ENCODE measurements at places on chromosomes 16 and 17. TPM values are rescaled to one million over a fixed set of nuclear protein-coding genes. Genes with fewer than 3 reads are reported as not detected.

The IGF2BP1 gene
- 6.8 TPM for total RNA-seq

The ZDHHC1 gene
- total RNA-seq: 3.2 TPM

The TAT gene
- total RNA-seq: not detected

The FOXN1 gene
- not detected for total RNA-seq

The SLC46A1 gene
- 4.9 TPM for total RNA-seq

The OR1F1 gene
- not detected for total RNA-seq

The PAFAH1B1 gene
- 57.1 TPM for total RNA-seq

The TBC1D3K gene
- total RNA-seq: not detected

The SHCBP1 gene
- 31.0 TPM for total RNA-seq

The IRX6 gene
- total RNA-seq: not detected

The MTSS2 gene
- total RNA-seq: 13.9 TPM

The CSH2 gene
- not detected for total RNA-seq

The DYNLRB2 gene
- 0.97 TPM for total RNA-seq

The WFIKKN1 gene
- not detected for total RNA-seq

- DNase-seq: no peak
Observed at GRCh38 chr17:81035521-81036196, 708 bp downstream of the BAIAP2 start.

- no peak for DNase-seq
Observed at GRCh38 chr17:46842835-46843234, 8.5 kb upstream of the WNT9B start.

DNA sequence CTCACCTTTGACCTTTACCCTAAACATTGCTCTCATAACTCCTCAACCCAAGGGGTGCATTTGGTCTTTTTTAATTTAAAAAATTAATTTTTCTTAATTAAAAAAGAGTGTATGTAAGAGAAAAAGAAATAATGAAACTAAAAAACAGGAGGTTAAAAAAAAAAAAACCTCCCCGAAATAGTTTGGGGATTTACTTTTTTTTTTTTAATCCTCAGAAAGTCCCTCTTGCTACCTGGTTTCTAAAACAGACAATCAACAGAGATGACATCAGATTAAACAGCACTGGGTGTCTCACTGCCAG lies 301.3 kb downstream of the SOX9 start:
- no peak for DNase-seq

GRCh38 chr16:9042533-9042932 lies 48.9 kb upstream of the HAPSTR1 start:
- DNase-seq: no peak

- DNase-seq: no peak
Observed at GRCh38 chr16:62034231-62035114, 1.8 kb downstream of the CDH8 start.

DNA sequence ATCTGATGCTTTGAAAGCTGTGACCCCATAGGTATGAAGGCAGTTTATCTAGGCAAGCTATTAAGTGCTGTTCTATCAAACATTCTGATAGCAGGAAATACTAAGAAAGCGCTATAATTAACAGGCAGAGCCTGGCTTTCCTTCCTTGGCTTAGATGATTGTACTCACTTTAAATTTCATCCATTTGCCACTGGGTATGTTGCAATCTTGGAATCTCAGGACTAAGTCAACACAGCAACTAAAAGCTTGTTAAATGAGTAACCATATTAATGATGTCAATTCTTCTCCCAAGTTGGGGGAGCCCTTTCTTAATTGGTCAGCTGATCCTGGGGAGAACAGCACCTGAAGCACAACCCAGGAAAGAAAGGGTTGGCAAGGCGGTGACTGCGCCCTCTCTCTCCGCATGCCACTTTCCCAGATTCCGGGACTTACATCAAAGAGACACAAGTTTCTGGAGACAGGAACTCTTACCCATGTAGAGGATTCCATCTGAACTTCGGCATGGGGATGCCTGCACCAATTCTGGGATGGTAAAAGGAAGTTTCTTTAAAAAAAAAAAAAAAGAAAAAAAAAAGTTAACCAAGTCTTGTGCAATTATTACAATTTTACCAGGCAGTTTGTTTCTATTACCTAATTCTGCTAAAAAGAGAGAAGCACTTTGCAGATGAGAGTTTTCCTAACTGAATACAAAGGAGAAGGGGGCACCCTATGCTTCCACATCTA lies 54.4 kb upstream of the ICAM2 start:
- DNase-seq: no peak

GRCh38 chr16:66238696-66239095 lies 127.8 kb upstream of the CDH5 start:
- no peak for DNase-seq

- no peak for DNase-seq
Observed at GRCh38 chr17:45784741-45785479, 790 bp downstream of the CRHR1 start.

- no peak for DNase-seq
Observed at GRCh38 chr17:65656390-65657250, 95.2 kb upstream of the AXIN2 start.

GRCh38 chr17:55238931-55239297 lies 25.8 kb upstream of the HLF start:
- DNase-seq: no peak

DNA sequence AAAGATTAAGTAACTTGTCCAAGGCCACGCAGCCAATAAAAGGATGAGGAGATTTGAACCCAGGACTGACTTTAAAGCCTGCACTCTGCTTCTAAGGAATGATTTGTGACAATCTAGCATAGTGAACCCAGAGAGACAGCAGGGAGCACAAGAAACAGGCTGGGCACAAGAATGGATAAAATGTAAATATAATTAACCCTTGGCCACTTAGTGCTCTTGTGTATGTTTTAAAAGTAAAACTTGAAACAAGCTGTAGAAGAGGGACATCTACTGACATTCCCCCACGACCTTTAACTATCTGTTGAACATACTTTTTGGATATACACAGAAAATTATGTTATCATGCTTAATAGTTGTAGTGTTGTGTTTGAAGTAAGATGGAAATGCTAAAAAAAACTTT lies 141.9 kb upstream of the PMFBP1 start:
- DNase-seq: no peak

DNA sequence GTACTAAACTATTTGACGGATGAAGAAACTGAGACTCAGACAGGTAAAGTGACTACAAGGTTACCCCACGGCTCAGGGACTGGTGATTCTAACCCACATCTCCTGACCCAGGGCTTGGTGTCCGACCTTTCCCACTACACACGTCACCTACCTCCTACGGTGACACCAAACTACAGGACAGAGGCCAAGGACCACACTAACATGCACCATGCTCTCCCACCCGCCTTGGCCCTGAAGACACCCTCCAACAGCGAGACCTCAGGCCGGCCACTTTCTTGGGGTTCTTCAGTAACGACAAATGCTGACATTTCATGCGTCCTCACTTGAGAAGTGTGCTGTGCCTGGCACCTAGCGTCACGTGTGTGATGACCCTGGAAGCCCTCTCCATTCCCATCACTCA lies 6.4 kb downstream of the KNOP1 start:
- DNase-seq: no peak

DNA sequence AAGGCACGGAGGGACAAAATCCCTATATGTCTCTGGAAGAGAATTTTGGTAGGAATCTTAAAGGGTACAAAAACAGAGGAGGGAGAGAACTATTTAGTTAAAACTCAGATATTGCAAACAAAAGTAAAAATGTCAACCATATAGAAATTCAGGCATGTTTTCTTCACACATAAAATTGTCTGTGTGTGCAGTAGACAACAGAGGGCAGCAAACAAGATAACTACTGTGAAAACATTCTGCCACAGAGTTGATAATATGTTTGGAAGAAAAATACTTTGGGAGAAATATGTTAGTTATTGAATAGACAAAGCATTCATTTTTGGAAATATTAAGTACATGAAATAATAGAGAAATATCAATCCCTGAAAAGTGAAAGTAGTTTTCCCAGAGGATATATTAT lies 56.2 kb downstream of the SNX11 start:
- no peak for DNase-seq

DNA sequence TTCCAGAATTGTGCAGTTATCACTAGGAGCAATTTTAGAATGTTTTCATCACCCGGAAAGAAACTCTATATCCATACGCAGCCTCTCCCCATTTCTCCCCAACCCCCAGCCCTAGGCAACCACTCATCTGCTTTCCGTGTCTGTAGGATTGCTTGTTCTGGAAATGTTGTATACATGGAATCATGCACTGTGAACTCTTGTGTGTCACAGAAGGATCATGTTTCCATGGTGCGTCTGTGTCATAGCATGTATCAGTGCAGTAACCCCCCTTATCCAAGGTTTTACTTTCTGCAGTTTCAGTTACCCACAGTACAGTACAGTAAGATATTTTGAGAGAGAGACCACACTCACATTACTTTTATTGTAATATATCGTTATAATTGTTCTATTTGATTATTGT lies 299.4 kb downstream of the CPPED1 start:
- no peak for DNase-seq

GRCh38 chr17:17781591-17782496 lies 54.9 kb downstream of the SREBF1 start:
- DNase-seq: no peak

DNA sequence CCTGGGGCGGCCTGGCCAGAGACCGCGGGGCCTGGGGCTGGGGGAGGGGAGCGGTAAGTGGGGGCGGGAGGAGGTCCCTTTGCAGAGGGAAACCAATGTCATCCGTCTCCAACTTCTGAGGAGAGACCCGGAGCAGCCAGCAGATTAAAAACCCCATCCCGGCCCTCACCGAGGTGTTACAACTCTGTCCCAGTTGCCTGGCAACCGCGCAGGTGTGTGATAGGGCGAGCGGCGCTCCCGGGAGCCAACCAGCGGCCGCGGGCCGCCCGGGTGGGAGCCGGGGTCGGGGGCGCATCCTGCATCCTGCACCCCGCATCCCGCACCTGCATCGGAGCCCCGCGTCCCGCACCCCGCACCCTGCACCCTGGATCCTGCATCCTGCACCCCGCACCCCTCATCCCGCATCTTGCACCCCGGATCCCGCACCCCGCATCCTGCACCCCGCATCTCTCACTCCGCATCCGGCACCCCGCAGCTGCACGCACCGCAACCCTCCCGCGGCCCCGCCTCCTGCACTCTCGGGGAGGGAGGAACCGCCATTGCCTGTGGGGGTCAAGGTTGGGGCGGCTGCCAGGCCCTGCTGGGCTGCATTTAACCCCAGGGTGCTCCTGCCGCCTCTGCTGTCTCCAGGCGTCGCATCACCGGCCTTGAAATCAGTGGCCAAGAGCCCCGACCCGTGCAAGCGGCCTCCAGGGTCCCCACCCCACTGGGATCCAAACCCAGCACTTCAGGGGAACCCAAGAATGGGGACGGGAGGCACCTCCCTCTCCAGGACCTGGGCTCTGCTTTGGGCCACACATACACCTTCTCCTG lies 47.3 kb downstream of the RTN4RL1 start:
- no peak for DNase-seq

DNA sequence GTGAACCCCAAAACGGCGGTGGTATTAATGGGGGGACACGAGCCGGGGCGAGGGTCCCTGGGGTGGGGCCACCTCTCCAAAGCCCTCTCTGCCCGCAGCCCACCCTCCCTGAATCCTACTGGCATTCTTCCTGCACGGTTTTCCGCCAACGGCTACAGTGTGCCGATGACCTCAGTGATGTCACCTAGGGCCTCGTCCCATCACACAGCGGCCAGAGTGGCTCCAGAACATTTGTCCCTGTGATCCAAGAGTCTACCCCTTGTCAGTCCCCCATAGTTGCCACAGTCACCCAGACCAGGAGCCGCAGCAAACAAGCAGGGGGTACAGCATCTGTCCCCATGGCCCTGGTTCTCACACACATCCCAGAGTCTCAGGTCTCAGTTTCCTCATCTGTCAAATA lies 13.9 kb downstream of the ZFPM1 start:
- DNase-seq: no peak

GRCh38 chr17:63140255-63140654 lies 174.2 kb downstream of the TANC2 start:
- peak; percentile 24 for DNase-seq

GRCh38 chr16:86667035-86667434 lies 88.7 kb downstream of the FOXL1 start:
- no peak for DNase-seq

Measured in H4 (cell line).